SIG-M5 (cell line): ENCODE measurements at places on chromosomes 1 and 21.

DNA sequence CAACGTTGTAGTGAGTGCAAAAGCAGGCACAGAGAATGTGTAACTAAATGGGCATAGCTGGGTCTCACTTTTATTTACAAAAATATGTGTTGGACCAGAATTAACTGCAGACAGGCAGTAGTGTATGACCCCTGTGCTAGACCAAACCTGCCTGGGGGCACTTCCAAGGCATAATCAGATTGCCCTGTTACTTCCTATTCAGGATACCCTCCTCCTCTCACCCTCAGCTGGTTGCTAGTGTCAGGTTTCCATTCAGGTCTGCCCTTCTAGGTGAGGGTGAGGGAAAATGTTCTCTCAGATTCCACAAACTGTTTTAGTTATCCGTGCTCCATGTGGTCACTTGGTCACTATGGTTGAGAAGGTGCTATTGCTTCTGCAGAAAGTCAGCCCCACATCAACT, 387.3 kb downstream of the LMX1A start:
- no peak for DNase-seq

DNA sequence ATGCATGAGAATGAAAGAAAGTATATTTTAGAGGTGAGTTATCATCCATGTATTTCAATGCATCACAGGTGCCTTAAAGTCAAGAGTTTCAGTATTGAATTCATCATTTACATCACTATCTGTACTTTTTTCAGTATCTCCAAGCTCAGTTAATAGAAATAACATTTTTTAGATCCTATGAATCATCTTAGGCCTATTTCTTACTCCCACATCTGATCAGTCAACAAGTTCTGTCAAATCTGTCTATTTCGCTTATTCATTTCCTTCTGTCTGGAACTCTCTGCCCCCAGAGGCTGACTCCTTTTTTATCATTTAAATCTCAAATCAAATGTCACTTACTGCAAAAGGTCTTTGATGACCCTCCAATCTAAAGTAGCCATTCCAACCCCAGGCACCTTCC, 295.2 kb downstream of the LRRC7 start:
- DNase-seq = no peak

- DNase-seq = no peak
Measured at GRCh38 chr1:218850367-218850766, 323.3 kb upstream of the LYPLAL1 start.

- no peak for DNase-seq
Measured at GRCh38 chr1:31624309-31624708, 6.8 kb downstream of the HCRTR1 start.

- DNase-seq = no peak
Measured at GRCh38 chr21:38471766-38472165, 26.5 kb downstream of the ERG start.

DNA sequence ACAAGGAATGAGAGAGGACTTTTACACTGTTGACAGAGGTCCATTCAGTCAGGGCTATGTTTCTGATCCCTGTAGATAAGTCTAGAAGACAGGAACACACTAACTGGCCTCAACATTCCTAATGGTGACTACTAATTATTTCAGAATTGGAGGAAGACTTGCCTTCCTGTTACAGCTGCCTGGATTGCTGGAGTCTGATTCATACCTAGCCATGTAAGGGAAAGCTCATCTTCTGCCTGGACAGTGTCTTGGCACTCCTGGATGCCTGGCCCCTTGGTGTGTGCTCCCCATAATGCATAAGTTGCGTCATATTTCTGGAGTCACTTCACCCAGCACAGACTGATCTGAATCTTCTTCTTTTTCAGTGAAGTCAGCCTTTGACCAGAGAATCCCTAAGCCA, 326.0 kb upstream of the RUNX1 start:
- no peak for DNase-seq

DNA sequence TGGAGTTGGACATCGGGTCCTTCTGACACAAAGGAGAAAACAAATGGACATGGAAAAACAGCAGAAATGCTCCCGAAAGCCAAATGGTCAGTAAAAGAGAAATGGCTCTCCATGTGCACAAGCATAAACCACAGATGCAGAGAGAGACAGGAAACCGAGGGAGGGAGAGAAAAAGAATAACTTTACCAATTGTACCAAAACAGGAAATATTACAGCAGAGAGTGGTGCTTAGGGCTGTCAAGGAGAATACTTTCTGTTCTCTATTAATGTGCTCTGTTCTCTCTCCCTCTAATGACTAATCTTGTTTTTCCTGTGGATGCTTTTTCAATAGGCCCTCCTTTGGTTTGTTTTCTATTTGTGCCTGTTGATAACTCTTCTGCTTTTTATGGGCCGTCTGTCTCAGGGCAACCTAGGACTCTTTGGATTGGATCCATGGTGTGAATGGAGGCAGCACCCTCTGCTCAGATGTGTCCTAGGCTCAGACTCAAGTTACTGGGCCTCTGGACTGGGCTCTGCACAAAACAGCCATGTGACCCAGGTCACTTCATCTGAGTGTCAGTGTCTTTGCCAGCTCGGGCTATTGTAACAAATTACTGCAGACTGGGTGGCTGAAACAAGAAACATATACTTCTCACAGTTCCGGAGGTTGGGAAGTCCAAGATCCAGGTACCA, 663.0 kb downstream of the NPHP4 start:
- DNase-seq = no peak

DNA sequence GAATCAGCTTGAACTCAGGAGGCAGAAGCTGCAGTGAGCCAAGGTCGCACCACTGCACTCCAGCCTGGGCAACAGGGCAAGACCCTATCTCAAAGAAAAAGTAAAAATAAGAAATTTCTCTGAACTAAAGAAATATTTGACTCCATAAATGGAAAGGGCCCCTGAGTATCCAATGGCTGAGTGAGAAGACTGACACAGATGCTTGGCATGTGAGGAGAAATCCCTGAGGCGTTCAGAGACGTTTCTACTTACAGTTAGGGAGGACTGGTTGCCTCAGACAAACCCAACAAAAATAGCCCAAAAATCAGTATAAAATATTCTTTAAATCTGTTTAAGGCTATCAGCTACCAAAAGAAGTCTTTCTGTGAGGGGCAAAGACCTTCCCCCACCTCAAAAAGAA, 3.0 kb upstream of the SUMO3 start:
- no peak for DNase-seq

GRCh38 chr1:184533049-184533448, 146.2 kb downstream of the C1orf21 start:
- DNase-seq = peak; percentile 26

DNA sequence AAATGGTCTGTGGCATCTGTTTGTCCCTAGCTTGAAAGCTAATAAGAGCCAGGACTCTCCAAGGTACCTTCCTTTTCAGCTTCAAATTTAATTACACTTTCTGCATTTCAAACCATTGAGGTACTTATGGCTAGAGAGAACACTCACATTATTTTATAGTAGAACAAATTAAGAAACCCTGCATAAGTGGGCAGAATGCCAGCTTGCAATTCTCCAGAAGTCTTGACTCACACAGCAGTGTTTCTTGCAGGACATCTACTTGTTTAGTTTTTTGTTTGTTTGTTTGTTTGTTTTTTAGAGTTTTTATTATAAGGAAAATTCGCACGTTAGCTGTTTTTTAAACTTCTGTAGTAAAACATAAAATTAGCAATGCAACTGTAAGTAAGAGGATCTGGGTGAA, 397.2 kb downstream of the NEGR1 start:
- DNase-seq = no peak

- no peak for DNase-seq
Measured at GRCh38 chr1:63662841-63663240, 69.6 kb downstream of the PGM1 start.

- no peak for DNase-seq
Measured at GRCh38 chr1:248136811-248137210, 8.1 kb upstream of the OR2M5 start.

GRCh38 chr21:42864815-42865775, 14.2 kb downstream of the WDR4 start:
- DNase-seq = no peak

DNA sequence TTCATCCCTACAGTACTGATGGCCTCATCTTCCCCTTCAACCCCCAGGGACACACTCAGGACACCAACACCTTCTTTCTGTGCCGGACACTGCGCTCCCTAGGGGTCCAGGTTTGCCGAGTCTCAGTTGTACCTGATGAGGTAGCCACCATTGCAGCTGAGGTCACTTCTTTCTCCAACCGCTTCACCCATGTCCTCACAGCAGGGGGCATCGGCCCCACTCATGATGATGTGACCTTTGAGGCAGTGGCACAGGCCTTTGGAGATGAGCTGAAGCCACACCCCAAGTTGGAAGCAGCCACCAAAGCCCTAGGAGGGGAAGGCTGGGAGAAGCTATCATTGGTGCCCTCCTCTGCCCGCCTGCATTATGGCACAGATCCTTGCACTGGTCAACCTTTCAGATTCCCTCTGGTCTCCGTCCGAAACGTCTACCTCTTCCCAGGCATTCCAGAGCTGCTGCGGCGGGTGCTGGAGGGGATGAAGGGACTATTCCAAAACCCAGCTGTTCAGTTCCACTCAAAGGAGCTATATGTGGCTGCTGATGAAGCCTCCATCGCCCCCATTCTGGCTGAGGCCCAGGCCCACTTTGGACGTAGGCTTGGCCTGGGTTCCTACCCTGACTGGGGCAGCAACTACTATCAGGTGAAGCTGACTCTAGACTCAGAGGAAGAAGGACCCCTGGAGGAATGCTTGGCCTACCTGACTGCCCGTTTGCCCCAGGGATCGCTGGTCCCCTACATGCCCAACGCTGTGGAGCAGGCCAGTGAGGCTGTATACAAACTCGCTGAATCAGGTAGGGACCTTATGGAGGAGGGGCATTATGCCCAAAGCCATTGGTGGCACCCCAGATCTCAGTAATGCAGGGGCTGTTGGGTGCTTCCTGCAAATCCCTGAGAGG, 5.1 kb upstream of the LENEP start:
- DNase-seq = no peak

DNA sequence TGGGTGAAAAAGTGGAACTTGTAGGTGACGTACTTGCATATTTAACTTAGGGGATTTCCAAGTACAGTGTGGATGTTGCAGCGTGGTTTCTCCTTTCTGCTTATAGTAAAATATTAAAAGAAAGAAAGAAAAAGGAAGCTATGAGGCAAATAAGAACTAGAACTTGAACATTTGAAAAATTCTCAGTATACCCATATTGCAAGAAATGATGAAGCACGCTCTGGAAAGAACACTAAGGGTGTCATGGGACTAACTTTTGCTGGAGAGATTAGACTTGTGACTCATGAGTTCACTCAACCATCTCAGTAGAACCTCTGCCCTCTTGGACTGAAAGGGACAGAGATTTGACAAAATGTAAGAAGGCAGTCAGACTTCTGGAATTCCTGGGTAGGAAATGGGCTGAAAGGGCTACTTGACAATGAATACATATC, 704.5 kb upstream of the ADGRL4 start:
- no peak for DNase-seq

DNA sequence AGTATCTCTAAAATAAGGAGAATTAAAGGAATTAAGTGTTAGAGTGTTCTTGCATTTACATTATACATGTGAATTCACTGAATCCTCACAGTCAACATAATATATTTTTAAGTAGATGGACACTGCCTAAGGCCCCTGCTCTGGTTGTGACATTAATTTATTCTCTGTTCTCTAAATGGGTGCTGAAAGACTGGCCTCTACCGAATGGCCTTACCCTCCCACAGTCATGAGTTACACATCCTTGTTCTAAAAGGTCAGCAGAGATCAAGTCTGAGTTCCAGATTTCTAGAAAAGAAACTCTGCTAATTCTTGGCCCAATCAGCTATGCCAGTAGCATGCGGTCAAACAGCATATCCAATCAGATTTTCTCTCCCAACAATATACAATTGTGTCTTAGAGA, 193.2 kb downstream of the TM2D1 start:
- no peak for DNase-seq

DNA sequence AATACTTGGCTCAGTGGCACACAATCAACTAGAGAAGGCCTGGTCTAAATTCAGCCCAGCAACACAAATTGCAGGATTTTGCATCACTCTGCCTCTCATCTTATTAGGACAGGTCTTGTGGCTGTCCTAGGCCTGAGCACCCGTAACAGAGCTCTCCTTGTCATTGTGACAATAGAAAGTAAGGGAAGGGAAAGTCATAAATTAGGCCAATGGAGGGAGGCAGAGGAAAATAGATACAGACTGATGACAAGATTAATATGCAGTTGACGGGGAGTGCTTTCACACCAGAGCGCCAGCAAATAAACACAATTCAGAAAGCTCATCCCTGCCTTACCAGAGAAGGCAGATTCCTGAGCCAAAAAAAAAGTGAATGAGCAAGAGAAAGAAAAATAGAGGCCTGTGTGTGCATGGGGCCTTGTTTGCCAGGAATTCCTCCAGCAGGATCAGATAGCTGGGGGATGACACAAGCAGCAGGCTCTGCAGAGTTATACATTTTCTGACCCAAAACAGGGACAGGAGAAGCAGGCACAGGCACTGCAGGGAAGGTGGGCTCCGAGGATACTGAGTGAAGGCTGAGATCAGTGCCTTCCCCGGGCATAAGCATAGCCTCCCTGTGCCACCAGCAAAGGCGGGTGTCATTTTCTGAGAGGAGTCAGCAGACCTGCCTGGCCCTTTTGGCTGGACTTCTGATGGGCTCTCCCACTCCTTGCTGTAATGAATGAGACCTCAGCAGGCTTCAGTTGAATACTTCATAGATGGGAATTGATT, 110.0 kb upstream of the SPAG17 start:
- DNase-seq = no peak

DNA sequence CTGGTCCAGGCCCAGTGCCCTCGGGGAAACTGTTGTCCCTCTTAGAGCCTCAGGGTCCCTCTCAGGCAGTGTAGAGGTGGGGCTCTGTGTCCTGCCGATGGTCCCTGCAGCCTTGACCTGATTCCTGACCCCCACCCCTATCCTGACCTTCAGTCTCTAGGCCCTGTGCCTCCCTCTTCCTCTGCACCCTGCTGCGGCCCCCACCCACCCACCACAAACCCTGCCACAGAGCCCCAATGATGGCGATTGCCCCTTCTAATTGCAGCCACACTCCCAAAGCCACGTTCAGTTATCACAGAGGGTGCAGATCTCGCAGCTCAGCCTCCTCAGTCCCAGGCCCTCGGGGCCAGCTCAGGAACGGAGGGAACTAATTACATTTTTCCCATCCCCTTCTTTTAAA, 99.7 kb downstream of the PAX7 start:
- DNase-seq = no peak

- DNase-seq = no peak
Measured at GRCh38 chr1:210302501-210302900, 26.2 kb upstream of the HHAT start.

GRCh38 chr1:78619032-78619431, 1.2 kb upstream of the IFI44L start:
- no peak for DNase-seq

- no peak for DNase-seq
Measured at GRCh38 chr1:229643996-229644745, 18.1 kb downstream of the URB2 start.

DNA sequence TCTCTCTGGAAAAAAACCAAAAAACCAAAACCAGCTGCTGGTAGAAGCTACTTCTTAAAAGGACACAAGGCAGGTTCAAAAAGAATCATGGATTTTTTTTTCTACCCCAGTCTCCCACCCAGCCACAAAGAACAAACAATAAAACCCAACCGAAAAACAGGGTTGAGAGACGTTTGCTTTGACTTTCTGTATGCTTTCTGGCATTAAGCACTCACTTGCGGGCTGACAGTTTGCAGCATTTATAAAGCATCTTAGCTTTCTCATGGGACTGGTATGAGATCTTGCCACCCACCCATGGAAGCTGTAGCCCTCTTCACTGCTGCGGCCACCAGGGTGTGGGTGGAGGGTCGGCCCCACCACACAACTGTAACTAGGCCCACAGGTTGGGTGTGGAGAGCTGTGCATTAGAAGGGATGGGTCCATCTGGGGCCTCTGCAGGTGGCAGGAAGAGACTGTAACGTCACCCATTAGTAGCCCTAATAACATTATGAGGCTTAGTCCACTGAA, 165.7 kb downstream of the RHOU start:
- no peak for DNase-seq
